Thyroid gland (tissue), 4 donors: ENCODE measurements at places on chromosomes 1 and 21.

DNA sequence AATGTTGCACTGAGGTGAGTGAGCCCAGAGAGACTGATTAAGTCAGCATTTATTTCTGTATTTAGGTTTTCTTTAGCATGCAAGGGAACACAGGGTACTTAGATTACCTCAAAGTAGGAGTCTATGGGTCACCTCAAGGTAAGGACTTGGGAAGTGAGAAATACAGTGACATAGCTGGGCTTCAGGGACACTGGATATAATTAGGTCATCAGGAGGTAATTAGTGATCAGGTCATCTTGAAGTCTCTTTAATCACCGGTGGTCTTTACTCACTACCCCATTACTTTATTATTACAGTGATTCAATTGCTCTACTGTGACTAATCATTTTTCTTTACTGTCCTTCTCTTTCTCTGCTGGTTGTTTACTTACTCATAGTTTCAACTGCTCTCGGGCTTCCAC lies 59.9 kb upstream of the KCNK1 start:
- no peaks in the 10 kb centered on the region for H3K27me3 ChIP-seq
- no peak for DNase-seq
- H3K36me3 ChIP-seq, result no peaks in the 10 kb centered on the region
- no peaks in the 10 kb centered on the region for H3K4me1 ChIP-seq

- no peak overlapping the region for H3K4me3 ChIP-seq
- H3K4me1 ChIP-seq, result no peaks in the 10 kb centered on the region
- no peak for DNase-seq
- no peak overlapping the region for H3K27ac ChIP-seq
Observed at GRCh38 chr1:36824390-36824861, 209.9 kb downstream of the GRIK3 start.

DNA sequence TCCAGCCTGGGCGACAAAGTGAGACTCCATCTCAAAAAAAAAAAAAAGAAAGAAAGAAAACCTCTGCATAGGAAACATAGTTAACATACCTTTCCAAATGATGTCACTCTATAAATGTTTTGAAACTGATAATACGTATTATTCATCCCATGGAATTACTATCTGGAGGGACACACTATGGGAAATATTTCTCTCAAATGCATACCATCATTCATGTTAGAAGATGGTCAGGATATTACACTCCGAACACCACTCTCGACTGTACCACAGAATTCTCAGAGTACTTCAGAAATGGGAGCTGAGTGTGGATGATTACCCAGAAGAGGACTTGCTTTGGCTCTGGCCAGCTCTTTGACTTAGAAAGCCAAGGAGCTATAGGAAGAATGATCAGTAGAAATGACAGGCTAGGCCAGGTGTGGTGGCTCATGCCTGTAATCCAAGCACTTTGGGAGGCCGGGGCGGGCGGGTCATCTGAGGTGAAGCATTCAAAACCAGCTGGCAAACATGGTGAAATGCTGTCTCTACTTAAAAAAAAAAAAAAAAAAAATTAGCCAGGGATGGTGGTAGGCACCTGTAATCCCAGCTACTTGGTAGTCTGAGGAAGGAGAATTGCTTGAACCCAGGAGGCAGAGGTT lies 5.2 kb upstream of the LIN28A start:
- no peaks in the 10 kb centered on the region for H3K4me1 ChIP-seq
- H3K27me3 ChIP-seq, result peaks cover under 1% of the 10 kb centered on the region
- H3K27ac ChIP-seq, result no peak overlapping the region
- no peak overlapping the region for H3K4me3 ChIP-seq
- DNase-seq, result no peak

DNA sequence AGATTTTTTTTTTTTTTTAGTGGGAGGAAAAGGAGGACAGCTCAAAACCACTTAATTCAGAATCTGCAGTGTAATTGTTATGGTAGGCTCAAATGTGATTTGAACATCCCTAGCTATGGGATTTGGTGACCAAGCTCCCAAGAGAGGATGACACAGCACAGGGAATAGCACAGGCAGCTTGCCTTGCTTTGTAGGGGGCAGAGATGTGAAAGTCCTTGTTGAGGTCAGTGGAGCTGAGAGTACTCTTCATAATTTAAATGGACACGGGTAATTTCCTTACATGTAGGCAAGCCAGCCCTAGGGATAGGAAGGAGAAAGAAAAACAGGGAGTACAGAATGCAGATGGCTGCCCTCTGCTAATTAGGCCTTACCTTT lies 3.2 kb upstream of the UCK2 start:
- peaks cover 5% of the 10 kb centered on the region for H3K4me1 ChIP-seq
- no peaks in the 10 kb centered on the region for H3K27me3 ChIP-seq
- H3K36me3 ChIP-seq, result no peaks in the 10 kb centered on the region
- no peak for DNase-seq

DNA sequence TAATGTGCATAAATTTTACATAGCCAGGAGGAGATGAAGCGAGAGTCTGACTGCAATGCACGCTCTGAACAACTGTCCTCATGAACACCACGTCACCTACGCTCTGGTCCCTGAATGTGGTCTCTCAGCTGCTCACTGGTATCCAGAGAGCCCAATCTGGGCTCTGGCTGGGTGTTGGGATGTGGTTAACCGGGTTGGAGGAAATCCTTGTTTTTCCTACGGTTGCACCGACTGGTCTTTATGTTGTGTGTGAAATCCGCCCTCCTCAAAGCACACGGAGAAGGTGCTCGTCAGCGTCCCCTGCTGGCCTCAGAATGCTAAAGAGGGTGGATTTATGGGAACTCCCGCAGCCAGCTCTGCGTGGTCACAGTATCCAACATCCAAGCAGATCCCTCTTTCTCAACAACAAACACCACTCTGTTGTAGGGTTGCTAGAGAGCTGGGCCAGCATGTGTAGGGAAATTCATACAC lies 51.8 kb upstream of the FAM89A start:
- H3K27me3 ChIP-seq, result no peaks in the 10 kb centered on the region
- no peaks in the 10 kb centered on the region for H3K4me1 ChIP-seq
- DNase-seq, result no peak
- no peak overlapping the region for H3K27ac ChIP-seq
- H3K36me3 ChIP-seq, result no peaks in the 10 kb centered on the region

- H3K4me1 ChIP-seq, result peaks cover 8% of the 10 kb centered on the region
- no peak for DNase-seq
- H3K27me3 ChIP-seq, result no peaks in the 10 kb centered on the region
- no peaks in the 10 kb centered on the region for H3K36me3 ChIP-seq
Observed at GRCh38 chr21:33808715-33809367, 106.8 kb downstream of the ATP5PO start.

- no peak for DNase-seq
- H3K4me1 ChIP-seq, result no peaks in the 10 kb centered on the region
- H3K4me3 ChIP-seq, result no peak overlapping the region
Observed at GRCh38 chr1:4767308-4767707, 112.9 kb downstream of the AJAP1 start.

GRCh38 chr1:180971273-180971997 lies 51.2 kb downstream of the STX6 start:
- DNase-seq, result no peak
- peaks cover 7% of the 10 kb centered on the region for H3K36me3 ChIP-seq
- no peak overlapping the region for H3K4me3 ChIP-seq
- no peaks in the 10 kb centered on the region for H3K27me3 ChIP-seq
- H3K4me1 ChIP-seq, result peaks cover 5% of the 10 kb centered on the region
- H3K27ac ChIP-seq, result no peak overlapping the region

GRCh38 chr1:218866507-218866906 lies 307.2 kb upstream of the LYPLAL1 start:
- DNase-seq, result no peak
- no peaks in the 10 kb centered on the region for H3K27me3 ChIP-seq
- no peak overlapping the region for H3K27ac ChIP-seq

DNA sequence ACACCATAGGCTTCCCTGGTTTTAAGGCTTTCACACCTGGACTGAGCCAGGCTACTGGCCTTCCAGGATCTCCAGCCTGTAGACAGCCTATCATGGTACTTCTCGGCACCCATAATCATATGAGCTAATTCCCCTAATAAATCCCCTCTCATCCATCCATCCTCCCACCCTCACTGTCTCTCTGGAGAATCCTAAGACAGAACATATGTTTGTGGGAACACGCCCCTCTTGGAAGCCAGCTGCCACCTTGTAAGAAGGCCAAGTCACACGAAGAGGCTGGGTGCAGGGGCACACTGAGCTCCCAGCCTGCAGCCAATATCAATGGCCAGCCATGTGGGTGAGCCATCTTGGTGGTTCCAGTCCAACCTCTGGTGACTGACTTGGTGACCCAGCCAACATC lies 7.4 kb downstream of the CLCC1 start:
- peaks cover 2% of the 10 kb centered on the region for H3K4me1 ChIP-seq
- no peak overlapping the region for H3K4me3 ChIP-seq
- no peaks in the 10 kb centered on the region for H3K36me3 ChIP-seq

- peaks cover 7% of the 10 kb centered on the region for H3K4me1 ChIP-seq
- no peak overlapping the region for H3K27ac ChIP-seq
- H3K4me3 ChIP-seq, result no peak overlapping the region
- H3K36me3 ChIP-seq, result no peaks in the 10 kb centered on the region
Observed at GRCh38 chr1:232925421-232926220, 24.8 kb upstream of the NTPCR start.

DNA sequence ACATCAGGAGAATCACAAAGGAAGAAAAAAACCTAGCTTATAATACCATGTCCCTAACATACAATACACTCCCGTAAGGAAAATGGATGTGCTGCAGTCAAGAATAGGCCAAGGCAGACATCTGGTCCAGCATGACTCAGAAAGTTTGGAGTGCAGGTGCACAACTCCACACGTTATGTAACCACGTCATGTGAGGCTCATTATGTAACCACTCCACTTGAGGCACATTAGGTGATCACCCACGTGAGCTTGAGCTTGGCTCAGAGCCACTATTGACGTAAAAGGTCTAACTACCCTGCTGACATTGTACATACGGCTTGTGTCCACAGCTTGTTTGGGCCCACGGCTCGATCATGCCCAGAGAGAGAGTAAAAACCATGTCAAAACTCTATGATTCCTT lies 99.8 kb upstream of the C1orf21 start:
- no peak overlapping the region for H3K27ac ChIP-seq
- peaks cover 4% of the 10 kb centered on the region for H3K4me1 ChIP-seq
- no peak overlapping the region for H3K4me3 ChIP-seq
- no peaks in the 10 kb centered on the region for H3K27me3 ChIP-seq

- H3K4me1 ChIP-seq, result peaks cover 5% of the 10 kb centered on the region
- no peak for DNase-seq
- H3K36me3 ChIP-seq, result no peaks in the 10 kb centered on the region
- no peaks in the 10 kb centered on the region for H3K27me3 ChIP-seq
Observed at GRCh38 chr1:52976183-52977035, 49.3 kb downstream of the SCP2 start.

- no peaks in the 10 kb centered on the region for H3K36me3 ChIP-seq
- H3K27ac ChIP-seq, result peak overlapping the region; percentile 97
- H3K4me3 ChIP-seq, result peak overlapping the region; percentile 87
- DNase-seq, result peak; percentile 14
- H3K27me3 ChIP-seq, result no peaks in the 10 kb centered on the region
Observed at GRCh38 chr1:169486281-169487051, 722 bp upstream of the SLC19A2 start.

GRCh38 chr1:161044908-161045735 lies 655 bp downstream of the USF1 start:
- H3K4me3 ChIP-seq, result peak overlapping the region; percentile 89
- no peaks in the 10 kb centered on the region for H3K27me3 ChIP-seq
- H3K4me1 ChIP-seq, result peaks cover 9% of the 10 kb centered on the region
- peak overlapping the region; percentile 97 for H3K27ac ChIP-seq
- peak; percentile 69 for DNase-seq

- H3K4me3 ChIP-seq, result no peak overlapping the region
- H3K27me3 ChIP-seq, result no peaks in the 10 kb centered on the region
- no peaks in the 10 kb centered on the region for H3K36me3 ChIP-seq
- no peak for DNase-seq
- H3K27ac ChIP-seq, result no peak overlapping the region
- H3K4me1 ChIP-seq, result peaks cover 14% of the 10 kb centered on the region
Observed at GRCh38 chr21:44019568-44019958, 7.5 kb downstream of the TRAPPC10 start.

DNA sequence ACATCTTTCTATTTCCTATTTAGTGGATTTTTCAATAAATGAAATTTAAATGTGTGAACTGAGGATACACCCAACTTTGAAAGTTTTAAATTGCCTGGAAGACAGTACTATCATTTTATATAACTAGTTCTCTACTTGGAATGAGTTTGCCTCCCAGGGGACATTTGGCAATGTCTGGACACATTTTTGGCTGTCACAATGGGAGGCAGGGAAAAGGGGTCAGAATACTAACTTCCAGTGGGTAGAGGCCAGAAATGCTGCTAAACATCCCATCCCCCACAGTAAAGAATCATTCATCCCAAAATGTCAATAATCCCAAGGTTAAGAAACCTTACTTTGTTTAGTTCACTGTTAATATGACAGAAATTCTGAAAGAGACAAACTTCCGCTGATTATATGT lies 13.2 kb upstream of the NRAS start:
- H3K4me3 ChIP-seq, result no peak overlapping the region
- H3K27me3 ChIP-seq, result no peaks in the 10 kb centered on the region
- DNase-seq, result no peak
- H3K27ac ChIP-seq, result no peak overlapping the region

DNA sequence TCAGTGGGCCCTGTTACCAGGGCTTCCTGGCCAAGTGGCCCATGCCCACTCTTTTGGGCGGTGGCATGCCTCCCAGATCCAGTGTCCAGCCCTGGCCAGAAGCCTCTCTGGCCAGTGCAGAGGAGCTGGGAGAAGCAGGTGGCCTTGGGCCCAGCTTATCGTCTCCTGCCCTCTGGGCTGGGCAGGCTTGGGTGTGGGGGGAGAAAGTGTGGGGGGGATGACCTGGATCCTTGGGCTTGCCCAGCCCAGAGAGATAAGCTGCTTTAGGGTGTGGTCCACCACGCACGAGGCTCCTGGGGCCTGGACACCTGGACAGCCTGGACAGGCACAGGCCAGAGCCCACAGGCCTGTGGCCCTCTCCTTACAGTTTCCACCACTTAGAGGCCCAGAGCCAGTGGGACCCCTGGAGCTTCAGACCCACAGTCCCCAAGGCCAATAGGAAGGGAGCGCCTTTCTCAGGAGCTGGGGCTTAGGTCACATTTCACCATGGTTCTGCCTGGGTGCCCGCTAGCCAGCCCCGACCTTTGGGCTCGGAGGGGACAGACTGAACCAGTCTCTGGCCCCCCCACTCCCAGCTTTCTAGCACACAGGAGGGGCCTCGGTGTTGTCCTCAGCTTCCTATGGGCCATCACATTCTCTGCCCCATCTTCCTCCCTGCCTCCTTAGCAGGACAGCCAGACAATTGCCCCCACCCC lies 1.8 kb downstream of the ESPN start:
- H3K27me3 ChIP-seq, result peaks cover 24% of the 10 kb centered on the region
- H3K27ac ChIP-seq, result no peak overlapping the region
- H3K4me3 ChIP-seq, result no peak overlapping the region
- no peak for DNase-seq
- H3K4me1 ChIP-seq, result peaks cover 25% of the 10 kb centered on the region

DNA sequence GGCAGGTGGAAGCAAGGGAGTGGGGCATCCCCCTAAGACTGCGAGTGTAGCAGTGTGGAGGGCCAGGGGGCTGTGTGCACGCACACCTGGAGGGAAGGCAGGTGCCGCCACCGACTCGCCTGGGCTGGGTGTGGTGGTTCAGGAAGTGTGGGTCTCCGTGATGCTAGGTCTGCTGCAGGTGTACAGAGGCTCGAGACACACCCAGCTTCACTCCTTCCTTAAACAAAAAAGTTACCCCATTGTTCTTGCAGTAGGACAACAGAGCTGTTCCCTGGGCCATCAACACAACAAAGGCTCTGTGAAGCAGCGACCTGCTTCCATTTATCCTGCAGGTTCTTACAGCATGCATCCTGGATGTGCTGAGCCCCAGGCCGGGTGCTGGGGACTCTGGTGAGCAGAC lies 100.4 kb upstream of the TMEM51 start:
- DNase-seq, result no peak
- peaks cover 3% of the 10 kb centered on the region for H3K36me3 ChIP-seq
- H3K4me1 ChIP-seq, result no peaks in the 10 kb centered on the region
- no peak overlapping the region for H3K4me3 ChIP-seq
- no peaks in the 10 kb centered on the region for H3K27me3 ChIP-seq
